ENCODE measurements at places on chromosomes 4 and X. TPM values are rescaled to one million over a fixed set of nuclear protein-coding genes. Genes with fewer than 3 reads are reported as not detected.

- no peak for DNase-seq
Measured at GRCh38 chr4:107966903-107967302, 22.8 kb upstream of the HADH start.

DNA sequence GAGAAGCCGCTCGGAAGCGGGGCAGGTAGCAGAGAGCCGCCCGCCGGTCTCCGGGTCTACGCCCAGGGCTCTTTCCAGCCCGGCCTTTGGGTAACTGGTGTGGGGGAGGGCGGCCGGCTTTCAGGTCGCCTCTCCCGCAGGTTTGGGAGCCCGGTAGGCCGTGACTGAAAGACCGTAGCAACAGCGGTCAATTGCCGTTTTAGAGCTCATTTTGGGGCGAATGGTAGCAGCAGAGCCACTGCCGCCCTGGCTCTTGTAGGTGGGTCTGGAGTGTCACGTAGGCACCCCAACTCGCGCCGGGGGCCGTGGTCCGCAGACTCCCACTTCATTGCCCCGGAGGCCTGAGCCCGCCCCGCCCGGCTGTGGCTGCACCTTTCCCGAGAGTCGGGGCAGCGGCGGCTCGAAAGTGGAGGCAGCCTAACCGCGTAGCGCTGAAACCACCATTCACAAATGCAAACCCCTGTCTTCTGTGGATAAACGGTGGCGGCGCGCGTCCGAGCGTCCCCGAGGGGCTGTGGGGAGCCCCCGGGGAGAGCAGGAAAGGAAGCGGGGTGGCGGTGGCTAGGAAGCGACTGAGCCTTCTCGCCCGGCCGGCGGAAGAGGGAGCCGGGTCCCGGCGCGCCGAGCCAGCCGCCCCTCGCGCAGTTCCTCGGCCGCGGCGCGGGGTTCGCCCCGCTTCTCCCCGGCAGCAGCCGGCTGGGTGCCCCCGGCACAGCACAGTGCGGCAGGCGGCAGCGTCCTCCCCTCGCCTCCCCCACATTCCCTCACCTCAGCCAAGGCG, 2185.1 kb upstream of the TENM3 start:
- peak; percentile 10 for DNase-seq

- DNase-seq = no peak
Measured at GRCh38 chr4:121927948-121928347, 23.9 kb downstream of the TRPC3 start.

DNA sequence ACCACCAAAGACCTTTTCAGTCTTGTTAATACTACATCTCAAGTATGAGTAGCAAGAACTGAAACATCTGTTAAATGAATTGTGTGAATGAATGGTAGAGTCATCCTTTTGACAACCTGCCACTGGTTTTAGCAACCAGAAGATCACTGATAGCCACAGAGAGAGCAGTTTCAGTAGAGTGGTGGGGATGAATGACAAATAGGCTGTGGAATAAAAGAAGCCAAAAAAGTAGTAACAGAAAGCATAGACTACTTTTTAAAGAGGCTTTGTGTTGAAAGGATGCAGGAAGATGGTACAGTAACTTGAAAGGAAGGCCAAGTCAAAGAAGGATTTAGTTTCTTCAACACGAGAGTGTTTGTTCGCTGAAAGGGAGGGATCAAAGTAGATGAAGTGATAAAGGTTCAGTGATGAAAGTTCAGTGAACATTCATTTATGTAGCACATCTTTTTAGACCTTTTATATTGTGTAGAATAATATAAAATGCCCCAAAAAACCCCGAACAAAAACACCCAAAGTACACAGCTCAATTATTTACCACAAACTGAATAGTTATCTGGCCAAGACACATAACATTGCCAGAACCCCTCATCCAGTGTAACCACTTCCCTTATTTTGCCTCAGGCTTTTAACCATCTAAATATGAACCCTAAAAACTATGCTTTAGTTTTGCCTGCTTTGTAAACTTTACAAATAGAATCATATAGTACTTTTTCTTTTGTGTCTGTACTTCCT, 40.1 kb upstream of the EIF1AX start:
- peak; percentile 3 for DNase-seq

- peak; percentile 26 for DNase-seq
Measured at GRCh38 chr4:170853422-170854021, 763.8 kb upstream of the AADAT start.

GRCh38 chr4:44145868-44146267, 302.7 kb downstream of the KCTD8 start:
- no peak for DNase-seq

DNA sequence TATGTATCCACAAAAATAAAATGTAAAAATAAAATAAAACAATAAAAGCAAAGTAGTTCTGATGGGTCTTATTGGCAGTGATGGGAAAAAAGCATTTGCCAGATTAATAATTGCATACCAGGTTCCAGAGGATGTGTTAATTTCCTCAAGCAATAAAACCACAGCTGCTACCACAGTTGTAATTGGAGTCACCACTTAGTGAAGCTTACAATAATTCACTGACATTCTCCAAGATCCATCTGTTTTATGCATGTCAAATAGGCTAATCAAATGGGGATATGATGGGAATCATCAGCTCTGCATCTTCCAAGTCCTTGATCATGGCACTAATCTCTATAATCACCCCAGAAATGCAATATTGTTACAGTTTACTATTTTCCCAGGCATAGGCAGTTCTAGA, 123.5 kb upstream of the EMCN start:
- no peak for DNase-seq

GRCh38 chrX:93322110-93322509, 351.3 kb downstream of the NAP1L3 start:
- DNase-seq = no peak

EGF gene
- total RNA-seq = not detected

HHIP gene
- total RNA-seq = not detected

NXF3 gene
- not detected for total RNA-seq

HTN1 gene
- not detected for total RNA-seq

CFAP99 gene
- total RNA-seq = not detected

DNA sequence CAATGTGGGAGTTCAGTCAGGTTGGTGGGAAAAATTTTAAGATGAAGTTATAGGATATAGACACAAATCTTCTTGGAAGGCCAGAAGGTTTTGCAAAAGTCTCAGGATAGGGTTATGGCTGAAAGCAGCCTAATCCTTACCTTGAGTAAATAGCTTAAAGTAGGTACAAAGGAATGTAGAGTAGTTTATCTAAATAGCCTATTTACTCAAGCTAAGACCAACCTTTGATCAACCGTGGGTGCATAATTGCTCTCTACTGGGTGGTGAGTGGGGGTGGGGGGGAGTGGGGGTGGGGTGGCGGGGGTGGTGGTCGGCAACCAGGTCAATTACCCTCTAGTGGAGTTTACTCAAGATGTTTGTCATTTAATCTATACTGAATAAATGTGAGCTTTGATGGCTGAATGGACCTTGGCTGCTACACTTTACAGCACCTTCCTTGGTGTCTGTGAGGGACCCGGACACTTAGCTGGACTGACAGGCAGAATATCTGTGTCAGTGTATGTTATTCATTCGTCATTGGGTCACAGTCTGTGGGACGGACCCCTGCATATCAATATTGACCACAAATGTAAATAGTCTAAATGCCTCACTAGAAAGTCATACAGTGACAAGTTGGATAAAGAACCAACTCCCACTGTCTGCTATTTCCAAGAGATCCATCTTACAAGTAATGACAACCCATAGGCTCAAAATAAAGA, 545.7 kb upstream of the PABPC4L start:
- DNase-seq = no peak

GRCh38 chr4:90393215-90393614, 266.0 kb downstream of the CCSER1 start:
- no peak for DNase-seq

DNA sequence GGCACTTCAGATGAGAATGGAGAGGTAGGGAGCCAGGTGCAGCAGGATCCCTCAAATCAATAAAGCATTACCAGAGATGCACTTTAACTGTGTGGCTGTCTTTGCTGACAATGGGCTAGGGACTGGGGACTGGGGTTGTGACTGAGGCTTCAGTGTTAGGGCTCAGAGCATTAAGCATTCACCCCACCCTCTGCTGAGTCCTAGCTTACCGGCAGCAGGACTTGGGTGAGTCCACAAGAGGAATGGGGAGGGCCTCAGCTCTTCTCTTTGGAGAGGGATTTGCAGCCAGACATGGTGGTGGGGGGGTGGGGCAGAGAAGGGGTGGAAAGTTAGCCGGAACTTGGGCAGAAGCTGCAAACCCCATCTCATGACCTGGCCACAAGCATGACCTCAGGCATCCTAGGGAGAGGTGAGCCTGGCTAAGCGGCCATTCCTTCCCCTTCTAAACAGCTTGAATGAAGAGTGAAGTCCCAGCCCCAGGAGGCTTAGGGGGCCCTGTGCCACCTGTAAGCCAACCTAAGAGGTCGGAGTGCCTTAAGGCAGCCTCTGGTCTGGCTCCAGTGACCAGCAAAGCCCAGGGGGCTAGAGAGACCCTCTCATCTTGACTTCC, 78.4 kb downstream of the STARD8 start:
- DNase-seq = no peak

GRCh38 chrX:23662187-23662586, 5.1 kb upstream of the PRDX4 start:
- DNase-seq = no peak

EDA2R gene
- 1.9 TPM for total RNA-seq

GRCh38 chrX:1536712-1537030, 314 bp downstream of the P2RY8 start:
- DNase-seq = peak; percentile 20

DNA sequence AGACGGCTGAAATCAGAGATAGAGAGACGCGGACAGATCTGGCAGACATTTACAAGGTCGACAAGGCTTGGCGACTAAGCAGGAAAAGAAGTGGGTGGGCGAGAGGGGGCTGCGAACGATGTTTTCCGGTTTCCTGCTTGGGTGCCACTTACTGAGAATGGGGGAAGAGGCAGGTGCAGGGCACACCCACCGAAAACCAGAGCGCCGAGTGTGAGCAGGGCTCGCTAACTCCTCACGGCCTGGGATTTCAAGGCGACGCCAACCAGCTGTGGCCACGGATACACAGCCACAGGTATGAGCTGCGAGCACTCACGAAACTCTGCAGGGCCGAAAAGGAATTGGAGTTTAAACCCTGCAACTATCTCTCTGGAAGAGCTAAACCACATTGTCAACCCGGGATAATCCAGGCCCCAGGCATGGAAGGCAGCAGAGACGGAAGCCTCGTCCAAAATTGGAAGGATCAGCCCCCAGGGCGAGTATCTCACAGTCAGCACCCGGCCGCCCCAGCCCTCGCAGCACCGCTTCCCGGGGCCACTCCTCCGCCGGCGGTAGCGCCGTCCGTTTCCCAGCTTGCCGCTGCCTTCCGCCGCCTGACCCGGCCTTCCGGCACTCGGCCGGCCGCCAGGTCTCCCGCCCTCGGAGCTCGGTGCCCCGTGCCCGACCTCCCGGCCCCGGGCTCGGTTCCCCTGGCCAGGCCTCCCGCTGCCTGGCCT, 778 bp downstream of the CASP3 start:
- DNase-seq = peak; percentile 39

DNA sequence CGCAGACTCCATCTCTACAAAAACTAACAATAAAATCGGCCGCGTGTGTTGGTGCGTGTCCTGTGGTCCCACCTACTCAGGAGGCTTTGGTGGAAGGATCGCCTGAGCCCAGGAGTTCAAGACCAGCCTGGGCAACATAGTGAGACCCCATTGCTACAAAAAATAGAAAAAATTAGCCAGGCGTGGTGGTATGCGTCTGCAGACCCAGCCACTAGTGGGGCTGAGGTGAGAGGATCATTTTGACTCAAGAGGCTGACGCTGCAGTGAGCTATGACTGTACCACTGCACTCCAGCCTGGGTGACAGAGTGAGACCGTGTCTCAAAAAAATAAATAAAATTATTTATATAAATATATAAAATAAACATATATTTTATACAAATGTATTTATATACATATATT, 22.3 kb downstream of the ASMTL start:
- DNase-seq = no peak

ZDHHC15 gene
- not detected for total RNA-seq

AMBN gene
- not detected for total RNA-seq

GAGE12J gene
- total RNA-seq = not detected

- DNase-seq = peak; percentile 13
Measured at GRCh38 chr4:13527981-13528820, 16.1 kb downstream of the NKX3-2 start.

DNA sequence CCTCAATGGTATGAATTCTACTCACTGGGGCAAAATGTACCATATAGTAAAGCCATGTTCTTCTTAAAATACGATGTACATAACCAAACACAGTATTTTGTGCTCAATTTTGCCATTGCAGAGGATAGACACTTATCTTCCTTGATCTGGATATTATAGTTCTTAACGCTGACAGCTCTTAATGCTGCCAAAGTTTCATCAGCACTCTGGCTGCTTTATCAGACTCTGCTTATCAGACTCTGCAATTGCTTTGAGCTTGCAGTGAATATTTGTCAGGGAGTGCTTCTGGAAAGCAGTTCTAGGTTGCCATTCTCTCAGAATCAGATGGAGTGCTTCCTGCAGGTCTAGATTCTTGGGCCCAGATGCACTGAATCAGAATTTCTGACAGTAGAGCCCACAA, 863.1 kb downstream of the CCSER1 start:
- no peak for DNase-seq

GRCh38 chr4:91243132-91243531, 1060.6 kb upstream of the GRID2 start:
- no peak for DNase-seq

TKTL2 gene
- not detected for total RNA-seq

DNA sequence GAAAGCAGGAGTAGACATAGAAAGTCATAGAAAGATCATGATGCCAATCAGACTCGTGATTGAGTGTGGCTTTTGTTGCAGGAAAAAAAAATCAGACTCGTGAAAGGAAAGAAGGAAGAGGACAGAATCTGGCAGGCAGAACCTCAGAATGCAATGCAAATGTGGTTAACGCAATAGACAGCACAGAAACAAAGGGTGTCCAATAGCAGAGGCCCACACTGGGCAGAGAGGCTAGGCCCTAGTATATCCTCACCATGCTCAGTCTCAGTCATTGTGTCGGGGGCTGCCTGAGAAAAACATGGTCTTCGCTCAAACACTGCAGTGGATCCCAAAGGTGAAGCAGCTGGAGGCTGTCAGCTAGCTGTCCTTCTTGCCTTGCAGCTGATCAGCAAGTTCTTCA, 102.8 kb upstream of the MAOA start:
- DNase-seq = no peak

BMP2K gene
- 25.0 TPM for total RNA-seq

- DNase-seq = no peak
Measured at GRCh38 chr4:145530189-145530588, 48.5 kb downstream of the SMAD1 start.

GRCh38 chr4:65918212-65918611, 247.9 kb upstream of the EPHA5 start:
- DNase-seq = no peak

All from activated naive CD4-positive, alpha-beta T cell treated with anti-CD3 and anti-CD28 coated beads, Interleukin-2, amount 50 U/mL, for 72 hours (primary cell).